AG10803 (cell line): ENCODE measurements at places on chromosomes 7 and 10.

DNA sequence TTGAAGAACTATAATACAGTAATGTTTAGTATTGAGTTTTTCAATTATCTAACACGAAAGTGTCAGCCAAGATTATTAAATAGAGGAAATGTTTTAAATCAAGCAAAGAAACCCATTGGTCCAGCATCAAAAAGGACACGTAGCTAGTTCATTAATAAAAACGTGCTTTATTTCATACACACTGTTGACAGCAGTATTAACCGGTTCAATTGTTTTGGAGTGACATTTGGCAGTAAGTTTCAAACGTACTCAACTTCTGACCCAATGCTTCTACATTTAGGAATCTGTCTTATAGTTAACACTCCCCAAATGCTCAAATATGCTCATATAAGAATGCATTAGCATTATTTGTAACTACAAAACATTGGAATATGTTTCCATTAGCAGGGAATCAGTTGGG, 41.3 kb downstream of the SLC16A12 start:
- DNase-seq = no peak

- DNase-seq = no peak
Observed at GRCh38 chr7:81810476-81811155, 40.8 kb upstream of the HGF start.

DNA sequence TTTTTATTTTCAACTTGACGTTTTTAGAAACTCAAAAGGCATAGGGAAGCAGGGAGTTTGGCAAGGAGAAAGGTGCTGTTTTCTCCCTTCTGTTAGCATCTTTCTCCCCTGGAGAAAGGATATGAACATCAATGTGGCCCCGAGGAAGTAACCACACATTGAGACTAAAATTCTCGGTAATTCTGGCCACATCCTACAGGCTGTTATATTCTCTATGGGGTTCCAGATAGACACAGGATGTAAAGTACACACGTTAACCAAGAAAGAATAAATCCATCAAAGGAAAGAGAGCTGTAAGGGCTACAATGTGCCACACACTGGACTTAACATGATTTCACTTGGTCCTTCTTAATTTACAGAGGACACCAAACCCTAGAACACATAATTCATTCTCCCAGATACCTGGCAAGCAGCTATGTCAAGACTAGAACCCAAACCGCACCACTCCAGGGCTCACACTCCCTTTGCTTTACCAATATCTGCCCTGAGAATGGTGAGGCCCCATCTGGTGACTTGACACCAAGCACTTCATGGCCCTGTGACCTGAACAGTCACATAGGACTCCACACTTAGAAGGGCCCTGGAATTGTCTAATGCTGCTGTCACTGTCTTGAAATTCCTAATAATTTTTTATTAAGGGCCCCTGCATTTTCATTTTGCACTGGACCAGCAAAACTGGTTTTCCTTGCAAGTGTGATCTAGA, 73.9 kb downstream of the PRLHR start:
- no peak for DNase-seq

GRCh38 chr10:97328646-97329453, 5.7 kb downstream of the FRAT2 start:
- no peak for DNase-seq

DNA sequence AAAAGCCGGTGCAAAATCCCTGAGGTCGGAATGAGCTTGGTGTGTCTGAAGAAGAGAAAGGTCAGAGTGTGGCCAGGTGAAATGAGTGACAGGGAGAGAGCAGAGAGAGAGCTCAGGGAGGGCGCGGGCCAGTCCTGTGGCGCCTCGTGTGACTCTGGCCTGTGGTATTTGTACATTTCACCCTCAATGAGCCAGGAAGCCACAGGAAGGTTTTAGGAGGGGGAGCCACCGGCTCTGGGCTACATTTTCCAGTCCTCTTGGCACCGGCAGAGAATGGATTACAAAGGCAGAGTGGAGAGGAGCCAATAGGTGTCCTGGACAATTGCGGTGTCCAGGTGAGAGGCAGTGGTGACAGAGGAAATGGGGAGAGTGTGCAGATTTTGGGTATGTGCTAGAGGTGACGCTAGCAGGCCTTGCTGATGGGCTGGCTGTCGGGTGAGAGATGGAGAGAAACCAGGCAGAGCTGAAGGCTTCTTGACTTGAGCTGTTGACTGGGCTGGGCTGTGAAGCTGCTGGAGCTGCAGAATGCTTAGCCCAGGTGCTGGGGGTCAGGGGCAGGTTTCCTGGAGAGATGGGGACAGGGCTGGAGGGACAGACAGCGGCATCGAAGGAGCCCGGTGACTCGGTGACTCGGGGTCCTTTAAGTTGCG, 38.1 kb downstream of the COL13A1 start:
- peak; percentile 63 for DNase-seq

DNA sequence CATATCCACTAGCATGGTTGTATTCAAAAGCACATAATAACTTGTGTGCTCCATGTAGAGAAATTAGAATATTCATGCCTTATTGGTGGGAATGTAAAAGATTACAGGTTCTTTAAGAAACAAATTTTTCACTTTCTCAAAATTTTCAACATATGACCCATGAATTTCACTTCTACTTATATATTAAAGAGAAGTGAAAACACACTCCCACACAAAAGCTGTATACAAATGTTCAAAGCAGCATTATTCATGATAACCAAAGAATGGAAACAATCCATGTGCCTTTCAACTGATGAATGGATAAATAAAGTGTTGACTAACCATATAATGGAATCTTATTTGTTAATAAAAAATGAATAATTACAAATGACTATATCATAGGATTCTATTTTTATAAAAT, 694.5 kb upstream of the PCDH15 start:
- no peak for DNase-seq

DNA sequence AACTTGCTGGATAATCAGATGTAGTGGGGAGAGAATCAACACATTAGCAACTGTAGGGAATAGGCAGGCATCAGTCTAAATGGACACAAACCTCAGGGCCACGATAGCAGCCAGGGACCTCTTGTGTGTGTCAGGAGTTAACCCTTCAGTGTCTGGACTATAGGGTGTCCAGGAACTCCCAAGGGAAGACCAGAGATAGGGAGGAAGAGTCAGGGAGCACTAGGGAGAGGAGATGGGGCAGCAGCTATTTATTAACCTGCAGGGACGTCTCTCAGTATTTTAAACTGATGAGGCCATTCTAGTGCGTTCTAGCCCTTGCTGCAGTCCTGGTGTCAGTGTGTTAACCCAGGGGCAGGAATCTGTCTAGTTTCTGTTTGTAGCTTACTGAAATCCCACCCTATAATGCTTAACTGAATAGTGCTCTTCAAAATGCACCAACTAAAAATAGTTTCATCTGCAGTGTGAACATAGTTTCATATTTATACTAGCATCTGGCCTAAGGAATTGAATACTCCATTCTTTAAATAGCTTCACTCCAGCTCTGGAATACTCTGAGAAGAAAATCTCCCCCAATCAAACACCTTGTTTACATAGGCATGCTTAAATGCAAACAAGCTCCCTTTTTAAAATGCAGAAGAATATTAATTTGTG, 62.7 kb downstream of the ARID5B start:
- no peak for DNase-seq

- DNase-seq = no peak
Observed at GRCh38 chr10:23100331-23101030, 5.1 kb downstream of the MSRB2 start.
